Hematopoietic multipotent progenitor cell treated with erythropoietin and hydrocortisone succinate and interleukin-3 and kit ligand, for 6 days (in vitro differentiated cells): ENCODE measurements at places on chromosomes 4 and X.
A peak's percentile ranks its signal among the peaks of the same experiment; 100 is the strongest.

DNA sequence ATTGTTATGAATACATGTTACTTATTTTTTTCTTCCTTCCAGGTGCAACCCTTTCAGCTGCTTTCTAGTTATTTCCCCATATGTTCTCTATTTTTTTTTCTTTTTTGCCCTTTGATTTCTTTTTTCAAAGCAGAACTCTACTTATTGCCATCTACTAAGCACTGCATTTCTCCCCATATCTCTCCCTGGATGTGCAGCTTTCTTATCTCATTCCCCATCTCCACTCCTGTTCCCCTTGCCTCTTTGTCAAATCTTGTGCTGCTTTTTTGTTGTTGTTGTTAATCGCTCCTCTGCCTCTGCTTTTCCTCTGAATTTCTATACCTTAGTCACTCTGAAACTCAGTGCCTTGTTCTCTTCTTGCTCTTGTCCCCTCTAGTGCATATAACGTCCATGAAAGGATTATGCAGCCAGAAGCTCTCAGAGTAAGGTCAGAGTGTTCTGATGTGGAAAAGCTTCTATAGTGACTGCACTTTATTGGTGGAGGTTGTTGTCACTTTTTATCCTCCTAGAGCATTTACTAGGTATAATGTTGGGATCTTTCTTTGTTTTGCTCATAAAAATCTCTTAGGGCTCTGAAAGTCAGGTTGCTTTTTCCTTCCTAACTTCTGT is 51.1 kb upstream of the JADE1 start:
- no peak for DNase-seq

DNA sequence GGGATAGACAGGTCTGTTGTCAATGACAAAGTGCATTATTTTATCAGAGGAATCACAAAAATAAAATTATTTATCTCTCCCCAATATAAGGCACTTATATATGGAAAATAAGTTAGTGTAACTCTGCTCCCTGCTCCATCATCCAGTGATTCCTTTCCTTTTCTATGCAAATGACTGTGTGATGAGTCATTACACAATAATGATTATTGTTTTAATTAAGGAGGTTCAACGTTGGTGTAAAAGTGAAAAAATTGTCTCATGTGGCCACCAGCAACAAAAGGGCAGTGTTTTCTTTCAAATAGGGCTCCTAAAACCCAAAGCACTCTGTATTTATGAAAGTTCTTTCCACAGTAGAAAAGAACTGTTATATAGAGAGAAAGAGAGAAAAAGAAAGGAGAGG is 16.7 kb downstream of the SLC7A11 start:
- DNase-seq: no peak

DNA sequence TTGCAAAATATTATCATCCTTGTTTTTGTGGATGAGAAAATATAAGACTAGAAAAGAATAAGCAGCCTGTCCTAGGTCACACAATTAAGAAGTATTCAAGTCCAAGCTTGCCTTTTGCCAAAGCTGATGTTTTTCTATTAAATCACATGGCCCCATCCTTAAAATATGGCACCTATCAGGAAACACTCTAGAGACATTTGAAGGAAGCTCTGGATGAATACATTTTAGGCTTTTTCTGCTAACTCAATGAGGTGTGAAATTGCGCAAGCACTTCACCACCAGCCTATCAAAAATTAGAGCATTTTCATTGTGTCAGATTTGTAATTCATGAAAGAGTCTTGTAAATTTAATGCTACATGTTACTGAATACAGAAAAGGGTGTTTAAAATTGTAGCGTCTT is 251.1 kb upstream of the MAD2L1 start:
- DNase-seq: no peak

DNA sequence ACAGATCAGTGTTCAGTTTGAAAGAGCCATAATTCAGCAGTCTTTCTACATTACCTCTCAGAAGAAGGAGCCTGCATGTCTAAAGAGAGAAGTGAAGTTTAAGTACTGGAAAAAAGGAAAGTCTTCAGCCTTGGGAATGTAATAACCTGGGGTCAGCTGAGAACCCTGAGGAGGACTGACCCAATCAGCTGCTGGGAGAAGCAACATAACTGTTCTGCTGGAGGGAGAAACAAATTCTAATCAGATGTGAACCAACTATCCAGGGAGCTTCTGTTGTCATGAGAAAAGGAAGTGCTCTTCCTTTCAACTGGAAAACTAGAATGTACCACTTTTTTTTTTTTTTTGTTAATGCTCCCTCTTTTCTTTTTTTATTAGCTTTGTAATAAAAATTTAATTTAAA is 64.5 kb upstream of the PDE5A start:
- no peak for DNase-seq

- DNase-seq: no peak
Observed at GRCh38 chr4:36053930-36054329, 190.4 kb downstream of the ARAP2 start.

GRCh38 chr4:112546476-112546875 is 30.5 kb upstream of the NEUROG2 start:
- DNase-seq: no peak

DNA sequence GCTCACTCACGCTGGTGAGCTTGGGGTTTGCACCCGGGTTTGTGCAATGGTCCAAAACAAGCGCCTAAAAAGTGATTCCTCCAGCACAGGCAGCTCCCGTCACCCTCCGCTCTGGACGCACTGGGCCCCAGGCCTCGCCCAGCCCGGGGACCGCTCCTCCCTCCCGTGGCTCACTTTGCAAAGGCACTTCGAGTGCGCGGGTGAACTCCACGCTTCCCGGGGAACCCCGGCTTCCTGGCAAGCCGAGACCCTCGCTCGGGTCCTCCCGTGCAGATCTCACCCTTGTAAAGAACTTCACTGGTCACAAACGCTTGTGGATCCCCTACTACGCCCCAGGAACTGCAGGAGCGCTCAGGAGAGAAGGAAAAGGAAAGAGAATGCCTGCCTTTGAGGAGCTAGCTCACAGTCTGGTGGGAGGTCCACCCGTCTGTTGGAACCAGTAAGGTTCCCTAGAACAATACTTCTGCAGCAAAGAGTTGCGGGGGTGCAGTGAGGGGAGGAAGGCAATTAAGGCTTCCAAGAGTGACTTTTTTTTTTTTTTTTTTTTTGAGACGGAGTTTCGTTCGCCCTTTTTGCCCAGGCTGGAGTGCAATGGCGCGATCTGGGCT is at the start of gene CTPS2:
CTPS2 (minus strand) TSS at position 122 of the 608 bp plus-strand sequence. CDS start 9,767 bp downstream, outside the sequence.
- peak; percentile 83 for DNase-seq

DNA sequence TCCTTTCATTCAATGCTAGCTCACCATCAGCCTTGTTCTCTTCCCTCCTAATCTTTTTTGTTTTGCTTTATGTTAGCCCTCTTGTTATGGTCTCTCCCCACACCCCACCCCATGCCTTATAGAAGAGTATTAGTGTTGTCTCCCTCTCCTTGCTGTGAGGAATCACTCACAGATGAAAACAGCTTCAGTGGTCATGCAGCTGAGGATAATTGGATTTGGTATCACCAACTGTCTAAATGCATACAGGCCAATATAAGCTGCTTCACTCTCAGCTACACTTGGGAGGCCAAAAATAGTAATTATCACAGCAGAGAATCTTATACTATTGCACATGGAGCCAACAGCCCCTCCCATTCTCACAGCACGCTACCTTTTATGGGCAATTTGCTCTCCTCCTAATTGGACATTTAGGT is 494.6 kb upstream of the FAM241A start:
- no peak for DNase-seq

- peak; percentile 10 for DNase-seq
Observed at GRCh38 chr4:178395798-178396197, 953.6 kb upstream of the AGA start.

GRCh38 chr4:33086331-33086925 is 2366.3 kb downstream of the PCDH7 start:
- no peak for DNase-seq

- DNase-seq: peak; percentile 74
Observed at GRCh38 chrX:47523297-47523696, 37.7 kb upstream of the ARAF start.

GRCh38 chr4:139672732-139673131 is 7.1 kb downstream of the MGST2 start:
- no peak for DNase-seq

GRCh38 chrX:130261296-130261893 is 7.3 kb downstream of the ZNF280C start:
- DNase-seq: no peak
